CD4-positive, alpha-beta T cell (primary cell): ENCODE measurements at places on chromosomes 13 and 19.

DNA sequence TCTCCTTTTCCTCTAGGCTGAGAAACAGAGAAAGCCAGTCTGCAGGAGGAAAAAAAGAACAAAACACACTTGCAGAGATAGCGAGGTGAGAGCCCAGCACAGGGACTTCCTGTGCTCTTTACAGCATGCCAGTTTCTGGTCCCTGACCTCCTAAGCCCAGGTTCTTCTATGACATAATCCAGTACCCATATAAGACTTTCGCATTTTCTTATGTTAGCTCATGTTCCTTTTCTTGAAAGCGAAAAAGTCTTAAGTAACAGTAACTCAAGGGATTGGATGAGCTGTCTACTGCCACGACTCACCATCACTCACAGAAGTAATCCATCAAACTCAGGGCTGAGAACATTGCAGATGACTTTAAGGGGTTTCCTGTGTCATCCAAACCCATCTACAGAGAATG is 17.4 kb downstream of the CCDC70 start:
- no peak for DNase-seq

- DNase-seq: no peak
Observed at GRCh38 chr19:15995536-15995935, 46.7 kb downstream of the OR10H4 start.

- DNase-seq: no peak
Observed at GRCh38 chr13:113915786-113916329, 52.0 kb upstream of the GAS6 start.

DNA sequence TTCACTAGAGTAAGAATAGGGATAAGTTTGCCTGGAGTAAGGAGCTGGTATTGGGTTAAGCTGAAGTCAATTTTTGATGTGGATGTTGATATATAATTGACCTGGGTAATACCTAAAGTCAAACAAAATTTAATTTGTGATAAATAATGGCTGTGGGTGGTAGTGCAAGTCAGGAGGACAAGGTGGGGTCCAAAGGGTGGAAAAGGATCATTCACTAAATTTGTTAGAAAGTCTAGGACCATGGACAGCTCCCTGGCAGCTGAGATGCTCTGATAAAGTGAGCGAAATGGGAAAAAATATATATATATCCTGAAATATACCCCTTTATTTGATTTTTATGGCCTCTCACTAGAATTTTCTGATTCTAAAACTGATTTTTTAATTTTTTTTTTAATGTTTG is 463.5 kb downstream of the GPC6 start:
- no peak for DNase-seq

DNA sequence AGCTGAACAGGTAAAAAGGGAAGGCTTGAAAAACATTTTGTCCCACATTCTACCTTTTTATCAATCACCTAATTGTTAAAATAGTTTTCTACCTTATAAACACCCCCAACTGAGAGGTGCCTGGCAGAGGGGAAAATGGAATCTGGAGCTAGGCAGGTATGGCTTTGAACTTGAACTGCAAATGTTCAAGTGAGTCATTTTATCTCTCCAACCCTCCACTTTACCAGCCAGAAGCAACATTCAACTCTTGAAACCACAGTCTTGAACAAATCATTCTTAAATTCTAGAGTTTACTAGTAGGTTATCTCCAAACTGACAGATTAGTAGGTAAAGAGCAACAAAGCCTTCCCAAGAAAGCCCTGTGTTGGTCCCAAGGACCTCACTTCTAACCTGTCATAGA is 116.9 kb downstream of the ABCC4 start:
- DNase-seq: no peak

DNA sequence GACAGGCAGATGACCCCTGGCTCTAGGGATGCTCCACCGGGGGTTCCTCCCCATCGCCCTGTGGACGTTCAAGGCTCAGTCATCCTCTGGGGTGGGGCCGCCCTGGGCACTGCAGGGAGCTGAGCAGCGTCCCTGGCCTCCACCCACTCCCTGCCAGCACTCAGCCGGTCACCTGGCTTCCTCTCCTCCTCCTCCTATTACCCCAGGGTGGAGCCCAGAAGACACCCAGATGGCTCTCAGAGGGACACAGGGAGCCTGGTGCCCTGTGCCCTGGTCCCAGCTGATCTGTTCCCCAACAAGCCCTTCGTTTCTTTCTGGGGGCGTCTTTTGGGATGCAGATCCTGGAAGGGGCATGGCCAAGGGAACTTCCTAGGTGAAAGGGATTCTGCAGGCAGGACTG is 3.7 kb upstream of the MKNK2 start:
- DNase-seq: no peak

GRCh38 chr13:90430127-90430526 is 917.4 kb upstream of the MIR17HG start:
- no peak for DNase-seq

DNA sequence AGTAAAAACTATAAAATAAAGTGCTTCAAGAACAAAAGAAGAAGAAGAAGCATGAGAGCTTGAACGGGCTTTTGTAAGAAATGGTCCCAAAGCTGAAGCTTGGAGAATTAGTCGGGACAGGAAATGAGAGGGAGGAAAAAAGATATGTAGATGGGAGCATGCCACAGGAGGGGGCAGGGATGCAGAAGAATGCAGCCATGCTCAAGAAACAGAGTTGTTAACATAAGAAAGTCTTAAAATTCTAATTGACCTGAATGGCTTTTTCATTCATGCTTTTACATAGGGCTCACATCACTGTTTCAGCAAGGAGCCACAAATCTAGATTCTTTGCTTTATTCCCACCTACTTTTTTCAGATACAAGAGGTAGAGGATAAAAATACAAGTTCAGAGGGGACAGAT is 27.7 kb upstream of the NBEA start:
- no peak for DNase-seq

DNA sequence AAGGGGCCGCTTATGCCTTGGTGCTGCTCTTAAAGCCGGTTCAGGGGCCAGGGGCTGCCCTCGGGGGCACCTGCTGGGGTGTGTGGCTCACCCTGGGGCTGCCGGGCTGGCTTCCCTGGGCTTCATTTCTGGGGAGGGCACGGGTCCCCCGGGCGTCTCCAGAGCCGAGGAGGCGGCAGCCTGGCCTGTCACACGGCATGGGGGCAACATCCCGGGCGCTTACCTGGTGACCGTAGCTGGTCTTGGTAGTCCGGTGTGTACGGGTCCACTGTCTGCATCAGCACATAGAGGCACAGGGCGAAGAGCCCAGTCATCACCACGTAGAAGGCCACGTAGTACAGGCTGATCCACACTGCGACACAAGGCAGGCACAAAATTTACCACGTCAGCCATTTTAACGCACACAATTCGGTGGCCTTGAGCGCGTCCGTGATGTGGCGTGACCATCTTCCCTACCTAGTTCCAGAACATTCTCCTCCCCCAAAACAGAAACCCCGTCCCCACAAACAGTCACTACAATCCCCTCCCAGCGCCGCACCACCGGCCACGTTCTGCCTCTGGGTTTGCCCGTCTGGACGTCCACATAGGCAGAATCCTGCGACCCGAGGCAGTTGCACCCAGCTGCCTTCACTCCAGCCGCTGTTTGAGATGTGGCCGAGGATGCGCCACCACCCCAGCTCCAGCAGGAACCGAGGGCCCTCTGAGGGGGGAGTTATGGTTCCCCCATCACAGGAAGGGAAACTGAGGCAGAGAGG is 3.2 kb downstream of the ATP4B start:
- no peak for DNase-seq

DNA sequence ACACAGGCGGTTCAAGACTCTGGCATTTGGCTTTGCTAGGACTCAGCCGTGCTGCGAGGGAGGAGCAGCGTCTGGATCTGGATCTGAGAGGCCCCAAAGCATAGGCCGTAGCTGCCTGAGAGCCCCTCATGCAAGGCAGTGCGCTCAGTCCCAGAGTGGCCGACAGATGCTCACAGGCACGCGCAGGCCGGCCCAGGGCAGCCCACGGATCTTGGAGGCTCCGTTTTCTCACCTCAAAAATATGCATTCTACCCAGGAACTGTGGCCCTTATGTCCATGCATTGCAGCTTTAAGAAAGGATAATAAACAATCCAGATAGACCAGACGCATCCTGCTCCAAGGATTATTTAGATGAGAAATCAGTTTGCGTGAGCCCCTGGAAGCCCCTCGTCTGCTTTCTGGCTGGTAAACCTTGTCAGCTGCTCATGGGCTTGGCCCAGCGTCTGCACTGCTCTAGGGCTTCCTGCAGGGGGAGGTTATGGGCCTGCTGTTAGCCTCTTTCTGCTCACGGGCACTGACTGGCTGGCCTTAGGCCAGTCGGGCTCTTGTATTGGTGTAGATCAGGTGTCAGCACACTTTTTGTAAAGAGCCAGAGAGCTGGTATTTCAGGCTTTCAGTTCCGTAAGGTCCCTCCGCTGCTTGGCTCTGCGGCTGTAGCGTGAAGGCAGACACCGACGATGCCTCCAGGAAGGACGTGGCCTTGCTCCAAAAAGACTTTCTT is 24.2 kb downstream of the TEX29 start:
- no peak for DNase-seq

GRCh38 chr13:48652851-48653471 is 768 bp upstream of the CYSLTR2 start:
- no peak for DNase-seq

- no peak for DNase-seq
Observed at GRCh38 chr13:107210723-107211030, 642.7 kb upstream of the ARGLU1 start.
